ENCODE measurements at places on chromosomes 5 and 9.

GRCh38 chr5:171269717-171270116 lies 39.3 kb upstream of the TLX3 start:
- no peak for DNase-seq

GRCh38 chr9:12775679-12776512 lies 1.1 kb downstream of the LURAP1L start:
- no peak for DNase-seq

GRCh38 chr5:75667586-75667985 lies 49.7 kb downstream of the POC5 start:
- DNase-seq = no peak

- no peak for DNase-seq
These were observed 27.9 kb downstream of the SKIC3 start for GRCh38 chr5:95526871-95527270.
